ENCODE measurements at places on chromosomes 3 and 15.

GRCh38 chr3:122397201-122397600 lies 13.2 kb downstream of the FAM162A start:
- no peak for DNase-seq

- DNase-seq = no peak
Measured at GRCh38 chr3:78406396-78406795, 1361.4 kb downstream of the ROBO1 start.

DNA sequence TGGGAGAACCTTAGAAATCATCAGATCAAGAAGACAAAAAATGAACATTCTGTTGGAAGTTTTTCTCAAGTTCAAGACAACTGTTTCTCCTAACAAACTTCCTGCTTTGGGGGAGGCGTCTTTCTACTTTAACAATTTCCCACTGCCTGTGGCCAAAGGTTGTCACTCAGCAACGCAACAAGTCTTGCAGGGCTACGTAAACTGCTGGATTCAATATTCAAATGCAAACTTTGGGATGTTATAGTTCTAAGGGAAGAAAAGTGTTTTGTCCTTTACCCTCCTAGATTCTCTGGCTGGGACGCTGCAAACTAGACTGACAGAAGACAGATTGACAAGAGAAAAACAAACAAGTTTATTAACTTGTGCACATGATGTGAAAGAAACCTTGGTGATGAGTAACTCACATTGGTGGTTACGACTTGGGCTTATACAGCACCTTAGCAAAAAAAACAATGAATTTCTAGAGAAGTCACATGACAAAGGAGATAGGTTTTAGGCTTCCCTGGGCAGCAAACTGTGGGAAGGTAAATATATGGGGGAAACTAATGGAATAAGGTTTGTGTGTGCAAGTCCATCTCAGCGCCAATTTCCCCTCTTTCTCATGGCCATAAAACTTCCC lies 34.0 kb upstream of the ARPIN start:
- DNase-seq = no peak

- no peak for DNase-seq
Measured at GRCh38 chr15:38128341-38128781, 124.3 kb upstream of the SPRED1 start.

DNA sequence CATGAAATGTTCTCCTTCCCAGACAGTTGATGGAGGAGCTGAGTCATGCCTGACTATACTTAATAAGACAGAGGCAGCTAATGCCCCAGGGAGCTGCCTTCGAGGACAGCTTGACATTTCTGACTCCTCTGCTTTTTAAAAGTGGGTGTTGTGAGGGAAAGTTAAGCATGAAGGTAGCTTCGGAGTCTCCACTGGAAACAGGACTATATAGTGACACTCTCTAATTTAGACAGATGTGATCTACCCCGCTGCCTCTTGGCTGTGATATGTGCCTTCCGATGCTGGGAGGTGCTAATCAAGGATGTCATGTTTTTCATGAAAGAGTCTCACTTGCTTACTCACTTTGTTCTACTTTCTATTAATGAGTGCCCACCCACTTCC lies 72.7 kb downstream of the IL1RAP start:
- no peak for DNase-seq

GRCh38 chr3:110383356-110383755 lies 688.3 kb upstream of the NECTIN3 start:
- no peak for DNase-seq

DNA sequence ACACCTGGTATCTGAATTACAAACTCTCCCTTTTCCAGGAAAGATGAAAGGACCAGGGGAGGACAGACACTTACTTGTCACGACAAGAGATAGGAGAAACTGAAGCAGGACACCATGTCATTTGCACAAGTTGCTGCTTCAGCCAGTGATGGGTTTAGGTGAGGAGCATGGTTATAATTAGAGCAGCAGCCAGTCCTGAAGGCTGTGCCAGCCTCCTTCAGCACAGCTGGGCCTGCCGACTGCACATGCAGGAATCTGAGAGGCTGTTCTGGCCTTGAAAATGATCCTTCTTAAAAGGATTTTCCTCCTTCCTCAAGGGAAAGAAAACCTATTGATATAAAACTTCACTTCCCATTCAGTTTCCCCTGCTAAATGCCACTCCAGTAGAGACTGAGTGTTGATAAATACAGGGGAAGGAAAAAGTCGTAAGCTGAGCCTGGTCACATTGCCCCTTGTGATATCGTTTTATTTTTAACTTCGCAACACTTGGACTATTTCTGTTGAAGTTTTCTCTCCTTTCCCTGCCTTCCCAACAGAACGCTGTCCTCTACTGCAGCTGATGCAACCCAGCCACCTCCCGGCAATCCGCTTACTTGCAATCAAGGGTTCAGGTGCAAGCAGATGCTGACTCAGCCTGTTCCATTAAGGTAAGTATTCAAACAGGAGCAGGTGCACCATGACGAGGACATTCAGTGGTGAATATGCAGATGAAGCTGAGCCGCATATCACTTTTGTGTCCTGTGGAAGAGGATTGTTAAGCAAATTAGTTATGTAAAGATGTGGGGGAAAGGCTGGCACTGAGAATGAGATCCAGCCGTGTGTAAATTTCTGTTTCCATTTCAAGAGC lies at the start of gene FBXO40:
TSS of gene FBXO40 (plus strand) at position 524 of the 847 bp plus-strand sequence. CDS start 27,197 bp downstream, outside the sequence.
- no peak for DNase-seq

- peak; percentile 27 for DNase-seq
Measured at GRCh38 chr3:46667657-46668056, 25.8 kb downstream of the ALS2CL start.

DNA sequence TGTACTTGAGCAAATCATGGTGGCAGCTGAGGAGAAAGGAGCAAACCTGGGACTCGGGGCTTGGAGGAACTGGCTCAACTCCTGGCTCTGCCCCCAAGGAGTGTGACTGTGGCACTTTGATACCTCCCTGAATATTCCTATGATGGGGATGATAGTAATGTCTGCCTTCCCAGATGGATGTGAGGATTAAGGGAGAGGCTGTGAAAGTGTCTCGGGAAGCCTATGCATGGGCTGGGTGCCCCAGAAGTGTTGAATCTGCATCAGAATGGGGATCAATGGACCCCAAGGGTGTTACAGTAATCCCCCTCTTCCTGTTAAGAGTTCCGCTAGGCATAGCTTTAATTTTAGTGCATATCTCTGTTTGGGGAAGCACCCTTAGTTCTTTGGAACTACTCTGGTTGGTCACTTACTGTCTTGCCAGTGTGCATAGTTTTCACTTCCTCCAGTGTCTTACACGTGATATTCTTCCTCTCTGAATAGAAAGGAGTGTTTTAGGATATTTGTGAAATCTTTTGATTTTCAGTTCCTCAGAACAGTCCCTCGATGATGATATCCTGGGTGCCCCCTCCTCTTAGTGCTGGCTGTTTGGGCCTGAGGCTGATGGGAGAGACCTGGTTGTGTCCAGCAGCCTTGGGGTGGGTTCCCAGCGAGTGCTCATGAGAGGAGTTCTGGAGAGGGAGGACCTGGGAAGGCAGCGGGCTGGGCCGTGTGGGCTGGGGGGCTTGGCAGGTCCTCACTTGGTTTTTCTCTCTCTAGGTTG lies 97.5 kb downstream of the CHDH start:
- DNase-seq = no peak

DNA sequence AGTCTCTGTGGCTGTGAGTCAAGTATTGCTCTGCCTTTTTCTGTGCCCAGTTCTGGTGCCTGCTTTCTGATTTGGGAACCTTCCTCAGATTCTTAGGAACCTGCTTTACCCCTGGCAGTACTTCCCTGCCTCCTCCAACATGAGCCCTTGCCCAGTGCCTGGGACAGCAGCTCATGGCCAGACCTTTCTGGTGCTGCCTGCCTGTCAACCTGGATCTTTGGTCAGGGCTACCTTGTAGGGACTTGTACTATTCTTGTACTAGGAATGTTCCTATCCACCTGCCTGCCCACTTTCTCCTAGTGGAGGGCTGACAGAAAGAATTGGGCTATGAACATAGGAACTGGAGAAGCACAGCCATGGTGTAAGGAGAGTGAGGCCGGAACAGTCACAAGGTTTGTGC lies 28.8 kb upstream of the EPHB1 start:
- DNase-seq = no peak

DNA sequence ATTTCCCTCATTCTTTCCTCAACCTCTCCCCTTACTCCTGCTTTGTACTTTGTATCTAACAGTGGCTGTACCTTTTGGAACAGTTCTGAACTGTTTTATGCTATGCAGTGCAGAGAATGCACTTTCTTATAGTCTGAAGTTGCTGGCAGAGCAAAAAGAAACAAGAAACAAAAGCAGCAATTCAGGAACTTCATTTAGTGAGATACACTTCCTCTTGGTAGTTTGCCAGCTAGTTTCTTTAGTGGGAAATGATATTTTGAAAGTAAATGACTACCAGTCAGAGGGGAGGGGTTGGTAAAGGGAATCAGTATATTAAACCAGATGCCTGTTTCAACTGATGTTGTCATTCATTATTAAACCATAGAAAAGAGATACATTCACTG lies 55.0 kb upstream of the CHD2 start:
- no peak for DNase-seq

- DNase-seq = no peak
Measured at GRCh38 chr3:13417166-13417947, 2.8 kb downstream of the NUP210 start.

GRCh38 chr3:31343075-31343474 lies 189.7 kb upstream of the STT3B start:
- DNase-seq = no peak

DNA sequence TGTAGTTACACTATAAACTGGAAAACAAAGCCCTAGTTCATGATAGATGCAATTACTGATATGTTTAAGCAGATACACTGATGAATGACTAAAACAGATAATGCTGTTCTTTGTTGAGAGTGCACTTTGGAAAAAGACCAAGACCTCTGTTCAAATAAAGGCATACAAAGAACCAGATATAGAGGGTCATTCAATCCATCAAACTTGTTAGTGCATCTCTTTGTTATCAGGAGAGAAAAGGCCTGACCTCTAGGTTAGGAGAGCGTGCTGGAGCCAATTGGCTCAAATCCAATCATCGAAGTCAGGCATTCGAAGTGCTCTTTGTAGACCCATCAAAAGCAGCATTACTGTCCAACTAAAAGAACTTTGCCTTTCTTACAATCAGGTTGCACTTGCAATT lies 124.2 kb downstream of the TFG start:
- no peak for DNase-seq

DNA sequence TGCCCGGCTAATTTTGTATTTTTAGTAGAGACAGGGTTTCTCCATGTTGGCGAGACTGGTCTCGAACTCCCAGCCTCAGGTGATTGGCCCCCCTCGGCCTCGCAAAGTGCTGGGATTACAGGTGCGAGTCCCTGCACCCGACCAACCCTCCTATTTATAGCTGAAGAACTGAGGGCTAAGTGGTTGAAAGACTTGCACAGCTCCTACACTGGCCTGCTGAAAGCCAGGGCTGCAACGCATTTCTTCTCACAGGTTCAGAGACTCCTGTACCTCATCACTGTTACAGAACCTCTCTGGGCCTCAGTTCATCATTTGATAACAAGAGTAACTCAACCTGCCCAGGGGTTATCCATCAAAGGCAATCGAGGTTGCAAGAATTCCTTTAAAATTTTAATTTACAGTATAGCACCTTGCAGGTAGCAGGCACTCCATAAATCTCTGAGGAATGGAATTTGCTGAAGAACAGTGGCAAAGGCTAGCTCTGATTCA lies 626.5 kb upstream of the TBL1XR1 start:
- no peak for DNase-seq

DNA sequence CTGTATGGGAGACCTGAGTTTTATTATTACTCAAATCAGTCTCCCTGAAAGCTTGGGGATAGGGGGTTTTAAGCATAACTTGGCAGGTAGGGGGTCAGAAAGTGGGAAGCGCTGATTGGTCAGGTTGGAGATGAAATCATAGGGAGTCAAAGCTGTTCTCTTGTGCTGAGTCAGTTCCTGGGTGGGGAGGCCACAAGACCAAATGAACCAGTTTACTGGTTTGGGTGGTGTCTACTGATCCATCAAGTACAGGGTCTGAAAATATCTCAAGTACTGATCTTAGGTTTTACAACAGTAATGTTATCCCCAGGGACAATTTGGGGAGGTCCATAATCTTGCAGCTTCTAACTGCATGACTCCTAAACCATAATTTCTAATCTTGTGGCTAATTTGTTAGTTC lies 17.8 kb upstream of the IQCF6 start:
- DNase-seq = no peak

DNA sequence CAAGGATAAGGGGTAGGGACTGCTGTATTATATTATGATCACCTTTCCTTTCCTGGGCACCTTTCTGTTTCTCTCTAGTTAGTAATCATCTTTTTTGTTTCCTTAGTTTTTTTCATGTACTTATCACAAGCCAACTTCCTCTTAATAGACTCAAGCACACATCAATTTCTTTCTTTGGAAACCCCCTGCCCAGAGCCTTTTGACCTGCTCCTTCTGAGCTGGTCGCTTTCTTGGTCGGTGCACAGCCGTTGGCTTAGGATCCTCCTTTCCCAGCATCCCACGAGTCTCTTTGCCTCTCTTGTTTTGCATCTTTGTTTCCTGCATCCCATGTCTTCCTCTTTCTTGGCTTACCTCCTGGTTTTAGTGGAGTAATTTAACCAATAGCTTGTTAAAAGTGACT lies 26.9 kb downstream of the GASK1A start:
- no peak for DNase-seq

DNA sequence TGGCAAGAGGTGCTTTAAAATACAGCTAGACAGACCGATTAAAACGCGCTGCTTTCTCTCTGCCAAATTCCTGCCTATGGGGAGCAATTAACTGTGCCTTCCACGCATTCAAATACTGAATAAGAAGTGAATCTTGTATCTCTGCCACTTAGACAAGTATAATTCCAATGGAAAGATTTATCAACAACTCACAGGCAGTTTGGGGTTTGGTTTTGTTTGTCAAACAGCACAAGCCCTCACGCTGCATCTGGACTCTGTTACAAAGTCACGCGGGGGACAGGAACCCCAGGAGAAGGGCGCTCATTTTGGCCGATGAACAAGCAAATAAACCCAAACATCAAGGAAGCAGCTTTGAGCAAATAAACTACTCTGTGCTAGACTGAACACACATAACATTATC lies 61.8 kb upstream of the TMCO5A start:
- DNase-seq = no peak

- no peak for DNase-seq
Measured at GRCh38 chr3:177705976-177706823, 508.9 kb upstream of the TBL1XR1 start.

DNA sequence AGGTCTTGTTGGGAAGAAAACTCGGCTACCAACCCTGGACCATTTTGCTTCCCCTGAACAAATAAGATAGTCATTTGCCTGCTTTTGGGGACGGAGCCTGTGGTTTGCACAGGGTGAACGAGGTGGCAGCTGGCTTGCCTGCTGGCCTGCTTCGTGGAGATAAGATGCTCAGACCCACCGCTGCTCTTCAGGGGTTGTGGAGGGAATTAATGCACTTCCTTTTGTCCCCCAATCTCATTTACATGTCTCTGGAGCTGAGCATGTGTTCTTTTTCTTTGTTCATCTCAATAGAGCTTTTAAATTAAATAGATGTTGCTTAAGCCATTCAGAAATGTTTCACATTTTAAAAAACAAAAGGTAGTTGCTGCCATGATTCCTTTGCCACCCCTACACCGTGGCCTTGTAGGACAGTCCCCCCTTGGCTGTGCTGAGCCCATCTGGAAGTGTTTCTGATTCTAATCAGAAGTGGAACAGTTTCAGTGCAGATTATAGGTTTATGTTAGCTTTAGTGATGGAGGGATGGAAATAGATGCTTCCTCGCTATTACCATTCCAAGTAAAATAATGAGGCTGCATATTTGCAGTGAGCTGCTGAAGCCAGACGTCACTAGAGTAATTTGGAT lies 25.6 kb downstream of the APBA2 start:
- DNase-seq = no peak

GRCh38 chr15:78850941-78851755 lies 21.5 kb upstream of the MORF4L1 start:
- no peak for DNase-seq

GRCh38 chr3:77815467-77815866 lies 775.6 kb downstream of the ROBO2 start:
- DNase-seq = no peak
